ENCODE measurements at places on chromosomes 7 and 10.

DNA sequence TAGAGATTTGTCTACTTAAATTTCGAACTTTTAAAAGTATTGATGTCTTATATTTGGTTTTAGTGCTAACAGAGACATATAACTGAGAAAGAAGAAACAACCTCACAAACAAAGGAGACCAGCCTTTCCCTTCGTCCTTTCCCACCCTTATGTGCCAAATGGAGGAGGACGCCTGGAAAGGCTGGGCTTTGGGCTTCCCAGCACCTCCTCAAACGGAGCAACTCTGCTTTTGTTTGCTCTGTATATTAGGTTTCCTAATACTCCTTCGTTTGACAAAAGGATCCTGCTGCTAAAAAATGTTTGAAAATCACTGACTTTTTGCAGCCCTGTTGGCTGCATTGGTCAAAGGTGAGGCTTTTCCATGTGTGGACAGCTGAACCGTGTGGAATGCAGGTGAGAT is 471.8 kb downstream of the SORCS3 start:
- DNase-seq, result no peak

GRCh38 chr10:6365384-6365783 is 162.7 kb downstream of the PFKFB3 start:
- no peak for DNase-seq

DNA sequence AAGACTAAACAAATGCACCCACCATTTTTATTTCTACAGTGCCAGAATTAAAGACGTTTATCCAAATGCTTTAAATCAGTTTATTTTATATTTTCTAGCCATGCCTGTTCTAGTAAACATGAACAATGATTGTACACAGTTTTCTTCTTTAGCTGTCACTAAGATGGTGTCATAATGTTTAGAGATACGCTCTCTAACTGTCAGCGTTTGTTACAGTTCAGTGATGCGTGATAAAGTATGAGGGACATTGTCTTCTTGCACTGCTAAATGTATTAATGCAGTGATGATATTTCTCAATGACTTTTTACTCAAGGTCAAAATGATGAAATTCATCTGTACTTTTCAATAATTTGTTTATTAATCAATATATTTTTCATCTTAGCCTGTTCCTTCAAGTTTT is 513.6 kb downstream of the ATRNL1 start:
- DNase-seq, result no peak

- no peak for DNase-seq
Observed at GRCh38 chr7:155988416-155988815, 176.2 kb upstream of the SHH start.

DNA sequence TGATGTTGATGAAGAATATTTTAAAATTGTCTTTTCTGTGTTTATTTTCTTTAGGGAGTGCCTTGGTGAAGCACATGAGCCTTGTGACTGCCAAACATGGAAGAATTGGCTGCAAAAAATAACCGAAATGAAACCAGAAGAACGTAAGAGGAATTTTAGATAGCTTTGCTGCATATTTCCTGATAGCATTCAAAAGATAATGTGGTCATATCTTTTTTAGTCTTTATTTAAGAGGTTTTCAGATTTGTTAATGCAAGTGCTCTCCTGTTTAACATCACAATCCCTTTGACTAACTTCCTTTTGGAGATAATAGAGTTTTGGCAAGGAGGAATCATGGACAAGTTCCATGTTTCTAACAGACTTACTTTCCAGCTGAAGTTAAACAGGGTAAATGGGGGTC is 85.2 kb upstream of the GATAD1 start:
- DNase-seq, result no peak

- DNase-seq, result no peak
Observed at GRCh38 chr7:22361795-22362194, 4.8 kb upstream of the RAPGEF5 start.

GRCh38 chr7:73602721-73603651 is 21.3 kb downstream of the MLXIPL start:
- no peak for DNase-seq

DNA sequence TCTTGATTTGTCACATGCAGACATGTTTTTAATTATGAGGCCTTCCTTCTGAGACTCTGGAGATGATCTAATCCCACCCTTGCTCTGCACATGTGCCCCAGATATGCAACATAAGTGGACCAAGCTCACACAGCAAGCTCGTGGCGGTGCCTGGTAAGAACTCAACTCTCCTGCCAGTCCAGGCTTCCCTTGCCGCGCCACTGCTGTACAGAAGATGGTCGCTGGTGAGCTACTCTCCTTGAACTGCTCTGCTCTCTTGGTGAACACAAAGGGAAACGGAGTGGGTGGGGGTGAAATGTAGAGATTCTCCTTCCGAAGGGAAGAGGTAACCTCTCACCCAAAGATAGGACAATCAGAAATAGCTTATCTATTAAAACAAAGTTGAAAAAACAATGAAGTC is 25.7 kb downstream of the MYOF start:
- no peak for DNase-seq

DNA sequence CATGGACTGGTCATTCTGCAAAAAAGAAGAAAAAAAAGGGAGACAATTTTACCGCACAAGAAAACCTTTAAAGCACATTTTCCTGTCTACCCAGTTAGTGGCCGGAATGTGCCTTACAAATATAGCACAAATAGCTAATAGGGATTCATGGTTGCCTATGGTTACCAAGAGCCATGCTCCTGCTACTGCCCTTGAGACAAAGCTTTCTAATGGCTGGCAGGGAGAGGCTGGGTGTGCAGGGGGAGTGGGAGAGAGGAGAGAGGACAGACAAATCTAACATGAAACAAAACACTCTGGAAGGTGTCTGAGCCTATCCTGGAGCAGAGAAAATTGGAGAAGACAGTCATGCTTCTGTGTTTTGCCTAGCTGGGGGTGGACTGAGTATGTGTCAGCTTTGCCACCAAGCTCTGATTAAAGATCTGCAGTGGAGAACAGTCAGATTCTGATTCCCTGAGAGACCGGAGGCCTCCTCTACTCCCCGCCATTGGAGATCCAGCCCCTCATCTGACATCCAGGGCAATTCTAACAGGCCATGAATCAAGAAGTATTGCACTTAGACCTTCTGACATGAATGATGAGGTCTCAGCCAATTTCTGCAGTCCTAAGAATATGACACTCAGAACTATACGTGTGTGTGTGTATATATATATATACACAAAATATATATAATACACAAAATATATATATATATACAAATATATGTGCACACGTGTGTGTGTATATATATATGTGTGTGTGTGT is 80.2 kb downstream of the PRTFDC1 start:
- no peak for DNase-seq

GRCh38 chr7:30116771-30117170 is 18.0 kb upstream of the MTURN start:
- no peak for DNase-seq

DNA sequence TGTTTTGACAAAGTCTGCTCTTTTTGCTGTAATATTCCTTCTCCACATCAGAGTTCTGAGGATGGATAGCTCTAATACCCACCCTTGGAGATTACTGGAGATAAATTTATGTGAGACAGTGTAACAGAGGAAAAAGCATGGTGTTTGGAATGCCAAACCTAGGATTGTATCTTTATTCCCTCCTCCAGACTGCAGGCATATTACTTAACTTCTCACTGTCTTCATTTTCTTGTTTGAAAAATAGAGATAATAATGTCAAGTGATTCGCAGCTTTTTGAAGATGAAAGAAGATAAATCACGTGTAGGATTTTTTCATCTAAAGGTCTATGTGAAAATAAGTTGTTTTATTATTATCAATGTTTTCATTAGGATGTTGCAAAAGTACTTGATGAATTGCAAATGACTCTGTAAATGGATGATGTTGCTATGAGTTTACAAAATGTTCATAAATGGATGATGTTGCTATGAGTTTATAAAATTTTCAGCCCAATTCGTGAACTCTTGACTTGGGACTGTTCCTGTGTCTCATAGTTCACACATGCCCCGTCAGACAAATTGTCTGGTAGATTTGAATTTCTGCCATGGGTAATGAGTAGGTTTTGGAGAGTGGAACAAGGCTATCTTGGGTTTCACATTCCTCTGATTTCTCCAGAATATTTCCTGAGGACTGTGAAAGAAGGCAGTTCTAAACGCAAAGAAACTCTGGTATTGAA is 113.1 kb upstream of the IGFBP3 start:
- no peak for DNase-seq

DNA sequence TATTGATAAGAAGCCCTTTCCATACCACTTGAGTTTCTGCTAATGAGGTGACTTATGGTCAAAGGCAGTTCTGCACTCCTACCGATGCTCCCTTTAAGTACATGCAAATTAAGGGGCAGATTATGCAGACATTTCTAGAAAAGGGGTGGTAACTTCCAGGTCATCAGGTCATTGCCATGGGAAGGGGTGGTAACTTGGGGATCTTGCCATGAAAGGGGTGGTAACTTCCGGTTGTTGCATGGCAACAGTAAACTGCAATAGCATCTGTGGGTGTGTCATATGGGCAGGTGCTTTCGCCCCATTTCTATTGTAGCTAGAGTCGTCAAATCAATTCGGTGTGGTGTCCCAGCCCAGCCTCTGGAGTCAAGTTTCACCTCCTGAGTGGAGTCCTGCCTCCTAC is 150.9 kb downstream of the UBE2H start:
- DNase-seq, result no peak

GRCh38 chr10:43372765-43373361 is 1.4 kb downstream of the FXYD4 start:
- no peak for DNase-seq

- DNase-seq, result peak; percentile 14
Observed at GRCh38 chr7:2968176-2968575, 75.5 kb downstream of the CARD11 start.

DNA sequence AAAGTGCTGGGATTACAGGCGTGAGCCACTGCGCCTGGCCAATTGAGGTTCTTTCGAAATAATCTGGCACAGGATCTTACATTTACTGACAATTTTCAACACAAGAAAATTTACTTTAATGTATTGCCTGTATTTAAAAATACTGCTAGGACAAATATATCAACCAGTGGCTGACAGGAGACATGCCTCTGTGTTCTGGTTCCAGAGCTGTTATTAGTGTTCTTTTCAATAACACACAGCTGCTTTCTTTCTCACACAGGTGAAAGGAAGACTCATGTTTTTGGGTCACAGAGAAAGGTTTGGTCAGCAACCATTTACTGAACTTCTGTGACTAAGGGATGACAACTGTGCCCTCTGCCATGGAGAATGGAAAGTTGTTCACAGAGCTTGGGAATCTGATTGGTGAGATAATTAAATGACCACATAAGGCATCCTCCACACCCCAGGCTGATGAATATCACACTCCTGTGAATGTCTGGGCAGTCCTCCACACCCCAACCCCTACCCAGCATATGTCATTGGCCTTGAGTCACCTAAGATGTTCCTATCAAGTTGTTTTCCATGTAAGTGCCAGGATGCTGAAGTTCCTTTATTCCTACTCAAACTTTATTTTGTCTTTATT is 180.1 kb downstream of the RAPGEF5 start:
- no peak for DNase-seq

GRCh38 chr7:22295402-22296264 is 61.3 kb downstream of the RAPGEF5 start:
- DNase-seq, result no peak

GRCh38 chr10:95314192-95314918 is 23.6 kb upstream of the PDLIM1 start:
- DNase-seq, result no peak

- no peak for DNase-seq
Observed at GRCh38 chr10:132484922-132485321, 52.7 kb upstream of the INPP5A start.
